ENCODE measurements at places on chromosomes 12 and 14. TPM values are rescaled to one million over a fixed set of nuclear protein-coding genes. Genes with fewer than 3 reads are reported as not detected.

AICDA gene
- not detected for polyA plus RNA-seq

- H3K4me3 ChIP-seq, result no peak overlapping the region
- no peak for DNase-seq
- H3K27me3 ChIP-seq, result no peaks in the 10 kb centered on the region
- no peaks in the 10 kb centered on the region for H3K36me3 ChIP-seq
These were observed 78.4 kb upstream of the TSPAN8 start for GRCh38 chr12:71236133-71236660.

DNA sequence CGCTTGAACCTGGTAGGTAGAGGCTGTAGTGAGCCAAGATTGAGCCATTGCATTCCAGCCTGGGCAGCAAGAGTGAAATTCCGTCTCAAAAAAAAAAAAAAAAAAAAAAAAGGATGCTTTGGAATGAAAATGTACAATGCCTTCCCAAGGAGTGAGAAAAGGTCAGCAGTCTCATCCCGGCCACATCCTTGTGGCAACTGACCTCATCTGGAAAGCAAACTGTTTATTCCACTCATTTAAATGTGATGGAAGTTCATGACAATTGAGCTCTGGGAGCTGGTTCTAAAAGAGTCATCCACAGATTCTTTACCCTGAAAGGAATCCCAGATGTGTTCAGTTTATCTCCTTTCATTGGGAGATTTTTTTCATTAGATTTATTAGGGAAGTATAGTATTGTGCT lies 19.4 kb upstream of the LIMA1 start:
- H3K4me3 ChIP-seq, result no peak overlapping the region
- DNase-seq, result no peak
- no peaks in the 10 kb centered on the region for H3K4me1 ChIP-seq
- H3K27me3 ChIP-seq, result no peaks in the 10 kb centered on the region

KRT8 gene
- 1.0 TPM for polyA plus RNA-seq

- no peaks in the 10 kb centered on the region for H3K27me3 ChIP-seq
- H3K36me3 ChIP-seq, result no peaks in the 10 kb centered on the region
- H3K4me3 ChIP-seq, result no peak overlapping the region
- no peak overlapping the region for H3K27ac ChIP-seq
These were observed 83.2 kb downstream of the ITPR2 start for GRCh38 chr12:26749781-26750180.
